ENCODE measurements at places on chromosomes 16 and 17. TPM values are rescaled to one million over a fixed set of nuclear protein-coding genes. Genes with fewer than 3 reads are reported as not detected.

- no peak for DNase-seq
These were observed 75.5 kb downstream of the SOCS1 start for GRCh38 chr16:11180489-11180888.

DNA sequence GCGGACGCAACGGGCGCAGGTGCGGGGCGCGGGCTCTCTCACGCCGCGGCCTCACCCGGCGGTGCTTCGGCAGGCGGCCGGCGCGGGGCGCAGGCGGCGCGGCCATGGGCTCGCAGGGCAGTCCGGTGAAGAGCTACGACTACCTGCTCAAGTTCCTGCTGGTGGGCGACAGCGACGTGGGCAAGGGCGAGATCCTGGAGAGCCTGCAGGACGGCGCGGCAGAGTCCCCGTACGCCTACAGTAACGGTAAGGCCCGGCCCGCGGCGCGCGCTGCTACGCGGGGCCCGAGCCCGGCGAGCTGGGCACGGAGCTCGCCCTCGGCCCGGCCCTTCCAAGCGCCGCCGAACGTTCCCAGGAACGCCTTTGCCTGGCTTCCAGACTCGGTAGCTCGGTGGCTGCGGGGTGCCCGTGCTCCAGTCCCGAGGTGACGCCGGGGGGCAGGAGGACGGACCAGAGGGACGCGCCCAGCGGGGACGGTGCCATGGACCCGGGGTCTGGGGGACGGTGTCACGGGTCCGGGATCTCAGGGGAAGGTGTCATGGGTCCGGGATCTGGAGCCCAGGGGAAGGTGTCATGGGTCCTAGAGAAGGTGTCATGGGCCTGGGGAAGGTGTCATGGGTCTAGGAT lies 435 bp downstream of the RAB40C start:
- no peak for DNase-seq

The CDH5 gene
- 28.5 TPM for total RNA-seq

DNA sequence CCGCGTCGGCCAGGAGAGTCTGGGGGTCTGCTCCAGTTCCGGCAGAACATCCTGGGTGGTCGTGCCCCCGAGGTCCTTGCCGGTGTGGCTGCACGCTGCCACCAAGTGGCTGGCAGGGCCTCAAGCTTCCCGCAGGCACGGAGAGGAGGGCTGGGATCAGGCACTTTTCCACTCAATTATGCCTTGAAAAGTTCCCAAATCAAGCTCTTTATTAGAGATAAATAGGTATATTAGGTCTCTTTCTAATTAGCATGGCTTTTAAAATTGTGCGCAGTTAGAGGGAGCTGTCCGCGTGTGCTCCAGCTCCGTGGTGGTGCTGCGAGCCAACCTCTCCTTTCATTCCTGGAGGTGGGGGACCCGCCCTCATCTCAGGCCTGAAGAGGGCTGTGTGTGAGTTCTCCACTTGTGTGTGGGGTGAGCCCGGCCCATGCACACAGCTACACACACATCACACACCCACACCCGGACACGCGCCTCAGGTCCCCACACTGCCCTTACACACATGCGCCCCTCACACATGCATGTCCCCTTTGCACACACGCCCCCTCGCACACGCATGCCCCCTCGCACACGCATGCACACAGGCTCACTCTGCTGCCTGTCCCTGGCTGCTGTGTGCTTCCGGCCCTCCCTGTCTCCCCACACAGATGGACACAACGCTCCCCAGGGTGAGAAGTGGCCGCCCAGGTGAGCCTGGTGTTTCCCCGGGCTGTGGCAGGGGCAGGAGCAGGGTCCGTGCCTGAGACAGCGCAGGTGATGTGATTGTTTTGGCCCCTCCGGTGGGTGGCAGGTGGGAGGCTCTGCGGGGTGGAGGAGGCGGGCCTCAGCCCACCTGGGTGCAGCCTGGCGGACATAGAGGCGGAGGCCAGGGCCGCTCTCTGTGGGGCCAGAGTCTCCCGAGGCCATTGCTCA lies 28.8 kb downstream of the CACNA1H start:
- DNase-seq, result no peak

The GDPD1 gene
- total RNA-seq, result 2.7 TPM

The MYH13 gene
- total RNA-seq, result under 0.01 TPM

DNA sequence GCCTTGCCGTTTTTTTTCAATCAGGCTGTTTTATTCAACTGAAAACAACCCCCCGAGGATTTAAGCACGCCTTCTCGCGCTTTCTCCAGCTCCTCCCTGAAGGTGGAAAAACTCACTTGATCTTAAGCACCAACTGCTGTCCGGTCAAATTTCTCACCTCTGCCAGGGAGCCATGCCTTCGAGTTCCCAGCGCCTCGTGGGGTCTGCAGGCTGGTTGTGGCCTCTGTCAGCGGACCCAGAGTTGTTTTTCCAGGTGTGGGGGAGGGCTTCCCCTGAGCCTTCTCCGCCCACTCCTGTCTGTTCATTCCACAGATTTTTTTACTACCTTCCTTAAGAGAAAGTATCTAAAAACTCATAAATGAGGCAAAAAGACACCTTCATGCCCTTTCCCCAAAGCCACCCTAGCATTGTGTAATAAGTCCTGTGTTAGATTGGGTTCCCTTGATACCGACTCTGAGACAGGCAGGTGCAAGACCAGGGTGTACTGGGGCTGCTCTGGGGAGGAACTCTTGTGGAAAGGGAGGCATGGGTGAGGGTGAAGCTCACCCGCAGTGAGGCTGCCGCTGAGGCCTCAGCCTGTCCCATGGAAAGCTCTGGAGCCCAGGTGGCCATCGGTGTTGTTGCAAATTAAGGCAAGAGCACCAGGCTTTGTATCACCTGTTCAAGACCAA lies 101.6 kb downstream of the AXIN2 start:
- no peak for DNase-seq

The HBA2 gene
- total RNA-seq, result 7,549 TPM
